Mesenchymal stem cell (in vitro differentiated cells and primary cell): ENCODE measurements at places on chromosomes 1 and 21.

DNA sequence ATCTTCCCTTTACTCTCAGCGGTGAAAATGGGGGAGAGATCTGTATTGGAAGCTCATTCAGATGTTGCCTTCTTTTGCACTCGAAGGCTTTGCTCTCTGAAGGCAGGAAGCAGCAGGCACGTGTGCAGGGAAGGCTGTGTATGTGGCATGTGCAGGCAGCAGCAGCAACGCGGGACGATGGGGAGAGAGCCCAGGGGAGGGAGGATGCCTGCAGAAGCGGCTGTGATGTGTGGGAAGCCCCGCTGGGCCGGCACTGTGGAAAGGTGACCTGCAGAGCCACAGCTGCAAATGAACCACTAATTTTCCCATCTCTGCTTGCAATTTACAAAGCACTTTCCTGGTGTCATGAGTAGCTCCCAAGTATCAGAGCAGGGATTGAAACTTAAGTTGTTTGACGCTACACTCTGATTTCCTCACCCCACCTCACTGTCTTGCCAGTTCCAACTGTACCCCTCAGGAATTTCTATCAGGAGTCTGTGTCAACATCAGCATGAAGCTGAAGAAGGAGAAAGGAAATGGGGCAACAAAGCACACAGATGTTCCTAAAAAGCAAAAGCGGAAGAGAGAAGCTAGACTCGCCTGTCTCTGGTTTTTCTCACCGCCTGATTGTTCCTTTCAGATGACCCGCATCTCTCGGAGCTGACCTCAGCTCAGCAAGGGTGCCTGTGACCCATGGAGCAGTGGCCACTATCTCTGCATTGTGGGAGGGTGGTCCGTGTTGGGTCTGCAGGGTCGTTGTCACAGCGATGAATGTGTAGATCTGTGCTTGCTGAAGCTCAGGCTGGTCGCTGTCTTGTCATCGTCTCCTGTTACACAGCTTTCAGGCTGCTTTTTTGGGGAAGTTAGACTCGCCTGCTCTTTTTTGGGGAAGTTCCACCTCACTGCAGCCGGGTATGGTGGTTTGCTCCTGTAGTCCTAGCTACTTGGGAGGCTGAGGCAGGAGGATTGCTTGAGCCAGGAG lies 156.1 kb downstream of the KIF26B start:
- DNase-seq = peak; percentile 74
- no peak overlapping the region for H3K27ac ChIP-seq
- no peaks in the 10 kb centered on the region for H3K36me3 ChIP-seq
- peak overlapping the region; percentile 62 for H3K4me3 ChIP-seq
- H3K4me1 ChIP-seq = peaks cover 9% of the 10 kb centered on the region

- H3K4me1 ChIP-seq = no peaks in the 10 kb centered on the region
- H3K4me3 ChIP-seq = no peak overlapping the region
- no peak overlapping the region for H3K27ac ChIP-seq
- no peaks in the 10 kb centered on the region for H3K27me3 ChIP-seq
- H3K36me3 ChIP-seq = no peaks in the 10 kb centered on the region
These were observed 82.9 kb downstream of the FAM78B start for GRCh38 chr1:166083887-166084286.

GRCh38 chr1:232250838-232251237 lies 379.1 kb downstream of the SIPA1L2 start:
- no peak overlapping the region for H3K27ac ChIP-seq
- no peak for DNase-seq
- no peak overlapping the region for H3K4me3 ChIP-seq
- no peaks in the 10 kb centered on the region for H3K27me3 ChIP-seq
- no peaks in the 10 kb centered on the region for H3K36me3 ChIP-seq
- no peaks in the 10 kb centered on the region for H3K4me1 ChIP-seq

- H3K27ac ChIP-seq = no peak overlapping the region
- DNase-seq = no peak
- peaks cover 53% of the 10 kb centered on the region for H3K4me1 ChIP-seq
- H3K27me3 ChIP-seq = no peaks in the 10 kb centered on the region
These were observed 26.2 kb downstream of the SLC2A1 start for GRCh38 chr1:42932442-42932941.

GRCh38 chr1:58893257-58893869 lies 109.5 kb upstream of the JUN start:
- H3K27me3 ChIP-seq = no peaks in the 10 kb centered on the region
- no peak overlapping the region for H3K4me3 ChIP-seq
- H3K36me3 ChIP-seq = no peaks in the 10 kb centered on the region
- H3K27ac ChIP-seq = no peak overlapping the region

GRCh38 chr1:112509005-112509659 lies 367 bp downstream of the WNT2B start:
- H3K4me3 ChIP-seq = peak overlapping the region; percentile 73
- peaks cover 53% of the 10 kb centered on the region for H3K27me3 ChIP-seq
- H3K4me1 ChIP-seq = peaks cover 43% of the 10 kb centered on the region
- H3K36me3 ChIP-seq = no peaks in the 10 kb centered on the region

DNA sequence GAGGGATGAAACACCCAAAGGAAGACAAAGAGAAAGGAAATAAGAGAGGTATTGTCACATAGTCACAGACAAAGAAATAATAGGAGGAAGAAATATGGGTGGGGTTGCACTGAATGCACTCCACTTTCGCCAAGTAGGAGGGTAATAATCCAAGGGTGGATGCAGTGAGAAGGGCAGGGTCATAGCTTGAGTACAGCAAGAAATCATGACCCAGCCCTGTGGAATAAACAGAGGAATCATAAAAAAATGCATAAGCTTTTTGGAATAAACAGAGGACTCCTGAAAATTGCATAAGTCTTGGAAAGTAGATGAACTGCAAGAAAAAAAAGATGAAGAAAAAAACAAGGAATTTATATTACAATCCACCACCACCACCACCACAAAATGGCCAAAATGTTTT lies 53.1 kb upstream of the CD55 start:
- no peaks in the 10 kb centered on the region for H3K4me1 ChIP-seq
- no peak overlapping the region for H3K27ac ChIP-seq
- no peaks in the 10 kb centered on the region for H3K36me3 ChIP-seq

DNA sequence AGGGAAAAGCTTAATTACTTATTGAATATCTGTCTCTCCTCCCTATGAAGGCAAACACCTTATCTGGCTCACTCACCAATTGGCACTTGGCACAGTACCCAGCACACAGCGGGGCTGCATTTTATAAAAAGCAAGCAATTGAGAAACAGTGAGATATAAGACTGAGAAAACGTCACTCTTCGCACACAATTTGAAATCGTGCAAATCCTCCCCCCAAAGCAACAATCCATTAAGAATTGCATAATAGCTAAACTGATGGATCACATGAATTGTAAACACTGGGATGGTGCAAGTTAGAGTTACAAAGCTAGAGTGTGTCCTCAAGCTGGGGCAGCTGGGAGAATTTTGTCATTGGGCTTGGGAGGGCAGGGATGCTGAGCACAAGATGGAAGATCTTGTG lies 27.1 kb downstream of the PRDX6 start:
- H3K36me3 ChIP-seq = no peaks in the 10 kb centered on the region
- no peak for DNase-seq
- no peak overlapping the region for H3K4me3 ChIP-seq
- no peak overlapping the region for H3K27ac ChIP-seq

DNA sequence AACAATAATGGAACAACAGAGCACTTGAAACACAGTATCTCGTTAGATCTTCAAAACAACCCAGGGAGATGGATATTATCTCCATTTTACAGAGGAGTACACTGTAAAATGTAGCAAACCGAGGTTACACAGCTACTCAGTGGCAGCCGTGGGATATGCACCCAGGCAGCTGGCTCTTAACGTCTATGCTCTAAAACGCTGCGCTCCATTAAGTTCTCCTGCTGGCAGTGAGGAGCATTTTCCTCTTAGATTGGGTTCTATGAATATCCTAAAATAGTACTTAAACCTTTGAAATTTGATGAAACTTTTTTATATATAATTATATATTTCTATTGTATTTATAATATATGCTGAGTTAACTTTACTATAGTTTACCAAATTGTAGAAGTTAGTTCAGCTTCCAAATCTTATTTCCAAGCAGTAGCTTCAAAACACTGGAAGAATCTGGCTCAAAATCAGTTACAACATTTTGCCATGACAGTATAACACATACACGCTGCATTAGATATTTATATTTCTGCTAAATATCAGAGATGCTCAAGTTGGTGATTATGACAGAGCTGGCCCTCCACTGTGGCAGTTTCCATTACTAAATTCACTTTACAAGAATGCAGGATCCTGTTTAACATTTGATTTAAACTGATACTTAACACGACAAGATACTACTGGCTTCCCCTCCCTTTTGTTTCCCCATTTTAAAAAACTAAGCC lies 49.5 kb downstream of the TGFBR3 start:
- peaks cover 2% of the 10 kb centered on the region for H3K4me1 ChIP-seq
- H3K27ac ChIP-seq = no peak overlapping the region
- no peak overlapping the region for H3K4me3 ChIP-seq
- peaks cover 48% of the 10 kb centered on the region for H3K36me3 ChIP-seq

DNA sequence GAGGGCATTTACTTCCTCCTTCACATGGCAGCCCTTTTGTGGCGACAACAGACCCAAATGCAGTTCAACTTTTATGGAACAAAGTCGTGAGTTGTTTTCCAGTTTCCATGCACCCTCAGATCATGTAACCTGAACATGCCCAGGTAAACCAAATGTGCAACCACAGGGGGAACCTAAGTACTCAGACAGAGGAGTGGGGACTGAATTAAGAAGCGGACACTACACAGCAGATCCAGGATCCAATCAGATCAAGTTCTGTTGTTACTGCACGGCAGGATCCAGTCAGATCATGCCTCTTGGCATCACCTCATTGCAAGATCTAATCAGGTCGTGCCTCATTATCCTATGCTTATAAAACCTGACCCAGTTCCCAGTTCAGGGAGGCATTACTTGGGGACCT lies 115.7 kb downstream of the MATN1 start:
- H3K4me3 ChIP-seq = no peak overlapping the region
- H3K27me3 ChIP-seq = no peaks in the 10 kb centered on the region
- no peaks in the 10 kb centered on the region for H3K36me3 ChIP-seq
- no peaks in the 10 kb centered on the region for H3K4me1 ChIP-seq

DNA sequence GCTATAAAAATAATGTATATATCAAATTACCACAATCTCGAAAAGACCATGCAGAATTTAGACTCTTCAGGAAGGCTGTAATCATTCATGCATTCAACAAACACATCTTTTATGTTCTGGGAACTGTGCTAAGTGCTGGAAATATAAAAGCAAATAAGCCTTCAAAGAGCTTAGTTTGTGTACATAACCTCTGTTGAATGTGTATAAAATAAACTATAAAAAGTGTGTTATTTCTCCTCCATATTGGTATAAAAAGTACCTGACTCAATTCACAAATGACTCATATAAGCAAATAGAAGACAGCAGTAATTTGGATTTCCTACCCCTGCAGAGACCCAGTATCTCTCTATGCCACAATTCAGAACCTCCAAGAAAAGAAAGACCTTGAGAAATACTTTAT lies 36.8 kb downstream of the RAB3GAP2 start:
- H3K36me3 ChIP-seq = peaks cover 3% of the 10 kb centered on the region
- no peak for DNase-seq
- no peak overlapping the region for H3K4me3 ChIP-seq

GRCh38 chr1:198086051-198086745 lies 70.6 kb upstream of the NEK7 start:
- H3K4me1 ChIP-seq = no peaks in the 10 kb centered on the region
- no peak overlapping the region for H3K4me3 ChIP-seq
- H3K27me3 ChIP-seq = no peaks in the 10 kb centered on the region
- no peak overlapping the region for H3K27ac ChIP-seq
